Fibroblast of skin of back (primary cell): ENCODE measurements at places on chromosomes 1 and 21.

DNA sequence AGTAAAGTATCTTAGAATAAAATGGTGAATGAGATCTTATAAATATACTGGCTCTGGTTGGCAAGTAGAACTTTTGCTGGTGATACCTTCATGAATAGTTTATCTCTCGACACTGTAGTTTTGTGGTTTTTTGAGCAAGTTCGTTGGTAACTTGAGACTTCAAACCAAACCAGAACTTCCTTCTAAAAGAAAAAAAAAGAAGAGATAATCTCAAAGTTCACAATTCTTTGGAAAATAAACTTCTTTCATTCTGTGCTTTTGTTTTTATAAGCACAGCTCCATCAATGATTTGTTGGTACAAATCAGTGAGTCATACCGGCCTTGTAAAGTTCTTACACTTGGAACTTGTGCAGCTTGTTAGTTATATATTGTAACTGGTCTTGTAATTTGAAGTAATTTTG, 2.3 kb downstream of the HIPK1 start:
- DNase-seq = peak; percentile 30

- peak; percentile 71 for DNase-seq
These were observed 11.4 kb upstream of the PHLDA3 start for GRCh38 chr1:201480231-201481003.

DNA sequence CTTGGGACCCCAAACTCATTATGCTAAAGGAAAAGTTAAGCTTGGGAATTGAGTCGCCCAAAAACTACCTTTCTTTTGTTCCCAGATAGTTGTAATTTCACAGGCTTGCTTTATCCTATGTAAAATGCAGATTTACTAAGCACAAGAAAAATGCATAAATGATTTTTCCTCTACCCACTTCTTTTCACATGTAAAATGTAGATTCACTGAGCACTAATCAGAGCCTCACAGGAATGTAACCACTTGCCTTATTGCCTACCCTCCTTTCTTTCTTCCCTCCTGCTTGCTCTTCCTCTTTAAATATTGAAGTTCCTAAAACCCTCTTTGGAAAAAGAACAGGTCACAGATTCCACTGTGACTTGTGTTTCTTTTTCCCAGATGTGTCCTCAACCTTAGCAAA, 18.3 kb downstream of the CAPN8 start:
- no peak for DNase-seq

DNA sequence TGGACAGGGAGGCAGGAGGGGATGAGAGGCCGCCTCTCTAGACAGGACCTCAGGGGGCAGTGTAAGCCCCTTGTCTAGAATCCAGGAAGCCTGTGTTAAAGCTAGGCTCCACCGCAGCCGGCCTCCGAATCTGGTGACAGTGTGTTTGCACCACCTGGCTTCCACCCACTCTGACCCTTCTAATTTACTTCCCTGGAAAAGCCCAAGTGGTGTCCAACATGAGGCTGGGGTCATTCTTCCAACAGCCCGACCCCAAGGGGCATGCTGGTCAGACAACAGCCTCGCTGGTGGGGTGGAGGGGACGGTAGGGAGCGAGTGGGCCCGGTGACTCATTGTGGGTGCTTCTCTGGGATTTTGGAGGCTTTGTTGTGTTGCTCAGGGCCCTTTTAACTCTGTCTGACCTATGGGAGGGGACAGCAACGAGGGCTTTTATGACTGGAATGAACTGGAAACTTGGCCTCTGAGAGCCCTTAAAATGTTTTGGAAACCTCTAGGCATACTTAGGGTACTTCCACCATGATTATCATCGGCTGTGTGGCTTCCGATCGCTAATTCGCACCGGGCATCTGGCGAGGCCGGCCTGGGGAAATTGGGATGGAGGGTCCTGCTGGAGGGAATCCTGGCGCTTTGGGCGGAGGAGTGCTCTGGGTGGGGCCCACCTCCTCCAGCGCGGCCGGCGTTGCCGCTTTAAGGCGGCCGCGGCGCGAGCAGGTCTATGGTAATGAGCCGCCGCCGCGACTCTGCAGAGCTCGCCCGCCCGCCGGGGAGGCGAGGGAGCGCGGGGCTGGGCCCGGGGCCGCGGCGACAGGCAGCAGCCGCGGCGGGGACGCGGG, at the start of gene CELSR2:
CELSR2 (plus strand) TSS at position 743 of the 833 bp plus-strand sequence. CDS start 541 bp downstream, outside the sequence.
- DNase-seq = peak; percentile 67

DNA sequence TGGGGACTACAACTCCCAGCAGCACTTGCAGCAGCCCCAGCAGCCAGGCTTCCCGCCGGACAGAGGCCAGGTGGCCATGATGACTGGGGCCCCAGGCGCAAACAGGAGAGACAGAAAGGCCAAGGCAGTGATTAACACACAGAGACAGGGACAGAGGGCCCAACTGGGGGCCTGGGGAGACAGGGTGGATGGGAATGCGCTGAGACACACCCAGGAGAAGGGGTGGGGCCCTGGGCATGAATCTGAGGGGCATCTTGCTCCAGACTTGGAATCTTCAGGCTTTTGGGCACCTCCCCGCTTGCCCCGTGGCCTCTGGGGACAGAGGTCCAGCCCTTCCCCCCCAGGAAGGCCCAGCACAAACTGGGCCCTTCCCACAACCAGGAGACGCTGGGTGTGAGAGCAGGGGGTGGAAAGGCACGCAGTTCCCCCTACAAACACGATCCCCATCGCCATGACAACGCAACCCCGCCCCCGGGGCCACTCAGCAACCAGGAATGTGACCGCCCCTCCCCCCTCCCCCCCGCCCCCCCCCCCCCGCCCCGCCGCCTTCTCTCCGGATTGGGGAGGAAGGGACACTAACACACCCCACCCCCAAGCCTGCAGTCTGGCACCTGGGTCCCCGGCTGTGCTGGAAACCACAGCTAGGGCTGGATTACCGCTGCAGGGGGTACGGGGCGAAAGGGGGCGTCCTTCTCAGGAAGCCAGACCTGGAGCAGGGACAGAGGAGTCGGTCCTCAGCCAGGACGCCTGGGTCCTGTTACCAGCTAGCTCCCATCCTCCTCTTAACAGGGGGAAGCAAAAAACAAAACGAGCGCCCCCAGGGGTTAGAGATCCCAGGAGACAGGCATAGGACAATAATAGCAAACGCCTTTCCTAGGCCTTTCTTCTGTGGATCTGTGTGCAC, 4.5 kb downstream of the HDGF start:
- peak; percentile 97 for DNase-seq

DNA sequence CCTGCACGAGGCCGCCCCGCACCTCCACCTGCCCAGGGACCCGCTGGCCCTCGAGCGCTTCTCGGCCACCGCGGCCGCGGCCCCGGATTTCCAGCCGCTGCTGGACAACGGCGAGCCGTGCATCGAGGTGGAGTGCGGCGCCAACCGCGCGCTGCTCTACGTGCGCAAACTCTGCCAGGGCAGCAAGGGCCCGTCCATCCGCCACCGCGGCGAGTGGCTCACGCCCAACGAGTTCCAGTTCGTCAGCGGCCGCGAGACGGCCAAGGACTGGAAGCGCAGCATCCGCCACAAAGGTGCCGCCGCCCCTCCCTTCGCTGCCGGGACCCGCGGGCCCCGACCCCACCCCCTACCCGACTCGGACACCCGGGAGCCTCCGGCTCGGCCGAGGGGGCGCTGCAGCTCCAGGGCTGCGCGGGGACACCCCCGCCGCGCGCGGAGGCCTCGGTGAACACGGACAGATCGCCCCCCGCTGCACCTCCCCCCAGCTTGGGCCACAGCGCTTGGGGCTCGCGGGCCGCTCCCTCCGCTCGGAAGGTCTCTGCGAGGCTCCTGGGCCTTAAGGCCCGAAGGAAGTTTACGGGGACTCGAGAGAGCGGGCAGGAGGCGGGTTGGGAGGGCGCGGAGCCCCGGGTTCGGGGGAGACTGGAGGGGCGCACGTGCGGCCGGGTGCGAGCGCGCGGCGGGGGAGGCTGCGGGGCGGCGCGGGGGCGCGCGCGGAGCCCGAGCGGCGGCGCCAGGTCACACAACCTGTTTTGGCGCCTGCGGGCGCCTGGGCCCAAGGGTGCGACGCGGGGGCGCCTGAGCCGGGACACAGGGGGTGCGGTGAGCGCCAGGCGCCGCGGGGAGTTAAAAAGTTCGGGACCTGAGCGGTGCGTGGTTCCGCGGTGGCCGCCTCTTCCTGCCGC, 1.2 kb downstream of the SAMD11 start:
- peak; percentile 47 for DNase-seq

DNA sequence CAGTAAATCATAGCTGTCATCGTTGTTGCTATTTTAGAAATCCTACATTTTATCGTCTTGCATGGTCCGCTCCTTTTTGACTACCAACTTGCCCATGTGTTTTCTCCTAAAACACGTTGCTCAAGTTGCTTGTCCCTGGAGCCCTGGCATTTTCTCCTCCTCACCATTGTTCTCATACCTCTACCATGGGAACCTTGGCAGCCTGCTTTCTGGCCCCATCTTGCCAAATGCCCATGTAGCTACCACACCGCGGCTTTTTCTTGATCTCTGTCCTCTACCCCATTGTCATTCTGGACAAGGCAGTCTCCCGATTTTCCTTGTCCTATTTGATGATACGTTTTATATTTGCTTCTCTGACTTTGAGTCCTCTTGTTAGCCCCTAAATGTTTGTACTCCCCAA, 50.2 kb downstream of the MRPS6 start:
- no peak for DNase-seq

- DNase-seq = no peak
These were observed 14.1 kb downstream of the VANGL1 start for GRCh38 chr1:115655916-115656315.

GRCh38 chr1:25516686-25517085, 26.7 kb upstream of the LDLRAP1 start:
- no peak for DNase-seq

GRCh38 chr1:55428944-55429931, 214.1 kb upstream of the USP24 start:
- peak; percentile 100 for DNase-seq

GRCh38 chr1:201719812-201720521, 109.0 kb upstream of the IPO9 start:
- DNase-seq = peak; percentile 80

DNA sequence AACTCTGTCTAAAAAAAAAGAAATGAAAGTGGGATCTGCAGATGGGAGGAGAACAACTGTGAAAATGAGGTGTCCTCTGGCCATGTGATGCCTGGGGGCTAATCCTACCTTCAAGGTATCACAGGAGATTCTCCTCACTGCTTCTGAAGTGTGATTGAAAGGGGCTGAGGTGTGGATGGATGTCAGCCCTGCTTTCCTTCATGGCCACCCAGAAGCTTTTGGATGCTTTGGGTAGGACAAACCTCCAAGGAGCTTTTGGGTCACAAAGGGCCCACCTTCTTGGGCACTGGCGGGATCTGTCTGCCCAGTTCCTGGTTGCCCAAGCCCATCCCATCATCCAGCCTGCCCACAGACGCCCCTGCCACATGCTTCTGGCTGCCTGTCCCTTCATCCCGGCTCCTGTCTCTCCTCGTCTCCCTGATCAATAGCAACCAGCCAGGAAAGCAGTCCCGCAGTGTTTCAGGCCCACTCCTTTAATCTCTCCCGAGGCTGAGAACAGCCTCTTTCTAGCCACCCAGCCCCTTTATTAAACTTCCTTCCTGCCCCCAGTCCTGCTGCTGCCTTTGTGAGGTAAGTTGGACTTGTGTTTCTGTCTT, 87.2 kb downstream of the MAN1C1 start:
- no peak for DNase-seq

DNA sequence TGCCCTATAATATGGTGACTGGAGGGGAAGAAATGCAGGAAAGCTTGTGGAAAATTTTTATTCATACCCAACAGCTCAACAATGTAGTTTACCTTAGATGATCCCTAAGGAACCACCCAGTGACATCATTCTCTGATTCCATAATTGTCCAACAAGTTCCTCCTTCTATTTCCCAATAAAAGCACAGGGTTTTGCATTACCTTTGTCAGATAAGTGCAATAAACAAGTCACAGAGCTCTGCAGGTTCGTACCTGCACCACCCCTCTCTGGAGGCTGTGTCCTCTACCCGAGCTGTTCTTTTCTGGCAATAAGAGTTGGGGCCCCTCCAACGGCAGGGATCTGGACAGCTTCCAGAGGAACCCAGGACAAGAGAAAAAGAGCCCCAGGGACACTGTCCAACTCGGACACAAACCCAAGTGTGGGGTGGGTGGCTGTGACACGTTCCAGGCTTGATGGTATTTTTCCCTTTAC, 38.8 kb downstream of the RCAN1 start:
- DNase-seq = peak; percentile 74
